ENCODE measurements at places on chromosomes 11 and 22.
A peak's percentile ranks its signal among the peaks of the same experiment; 100 is the strongest.

GRCh38 chr11:66337103-66337899, 1.1 kb upstream of the RIN1 start:
- DNase-seq = no peak

DNA sequence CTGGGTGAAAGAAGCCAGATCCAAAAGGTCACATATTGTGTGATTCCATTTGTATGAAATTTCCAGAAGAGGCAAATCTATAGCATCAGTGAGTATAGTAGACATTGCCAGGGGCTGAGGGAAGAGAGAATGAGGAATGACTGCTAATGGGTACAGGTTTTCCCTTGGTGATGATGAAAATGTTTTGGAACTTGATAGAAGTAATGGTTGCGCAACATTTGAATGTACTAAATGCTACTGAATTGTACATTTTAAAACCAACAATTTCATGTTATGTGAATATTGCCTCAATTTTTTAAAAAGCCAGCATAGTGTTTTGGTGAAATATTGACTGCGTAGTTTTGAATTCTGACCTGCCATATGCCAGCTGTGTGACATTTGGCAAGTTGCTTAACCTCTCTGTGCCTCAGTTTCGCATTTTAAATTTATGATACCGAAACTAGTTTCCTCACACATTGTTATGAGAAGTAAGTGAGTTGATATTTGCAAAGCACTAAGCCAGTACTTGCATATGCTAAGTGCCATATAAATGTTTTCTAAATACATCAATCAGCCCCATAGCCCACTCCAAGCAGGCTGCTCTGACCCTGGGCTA, 75.4 kb upstream of the TMEM45B start:
- DNase-seq = no peak

- DNase-seq = no peak
Observed at GRCh38 chr11:22685111-22685510, 18.7 kb downstream of the GAS2 start.

DNA sequence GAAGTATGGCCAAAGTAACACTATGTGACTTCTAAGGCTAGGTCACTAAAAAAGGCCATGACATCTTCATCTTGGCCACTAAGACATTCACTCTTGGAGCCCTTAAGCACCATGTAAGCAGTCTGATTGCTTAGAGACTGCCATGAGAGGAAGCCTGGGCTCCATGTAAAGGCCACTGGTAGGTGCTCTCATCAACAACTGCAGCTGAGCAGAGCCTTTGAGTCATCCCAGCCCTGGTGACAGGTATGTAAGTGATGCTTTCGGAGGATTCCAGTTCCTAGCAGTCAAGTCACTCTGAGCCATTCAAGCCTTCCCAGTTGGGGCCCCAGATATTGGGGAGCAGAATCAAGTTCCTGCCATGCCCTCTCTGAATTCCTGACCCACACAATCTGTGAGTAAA, 26.2 kb downstream of the GAB2 start:
- DNase-seq = no peak

GRCh38 chr22:22745225-22746060, 101.0 kb downstream of the GGTLC2 start:
- no peak for DNase-seq

DNA sequence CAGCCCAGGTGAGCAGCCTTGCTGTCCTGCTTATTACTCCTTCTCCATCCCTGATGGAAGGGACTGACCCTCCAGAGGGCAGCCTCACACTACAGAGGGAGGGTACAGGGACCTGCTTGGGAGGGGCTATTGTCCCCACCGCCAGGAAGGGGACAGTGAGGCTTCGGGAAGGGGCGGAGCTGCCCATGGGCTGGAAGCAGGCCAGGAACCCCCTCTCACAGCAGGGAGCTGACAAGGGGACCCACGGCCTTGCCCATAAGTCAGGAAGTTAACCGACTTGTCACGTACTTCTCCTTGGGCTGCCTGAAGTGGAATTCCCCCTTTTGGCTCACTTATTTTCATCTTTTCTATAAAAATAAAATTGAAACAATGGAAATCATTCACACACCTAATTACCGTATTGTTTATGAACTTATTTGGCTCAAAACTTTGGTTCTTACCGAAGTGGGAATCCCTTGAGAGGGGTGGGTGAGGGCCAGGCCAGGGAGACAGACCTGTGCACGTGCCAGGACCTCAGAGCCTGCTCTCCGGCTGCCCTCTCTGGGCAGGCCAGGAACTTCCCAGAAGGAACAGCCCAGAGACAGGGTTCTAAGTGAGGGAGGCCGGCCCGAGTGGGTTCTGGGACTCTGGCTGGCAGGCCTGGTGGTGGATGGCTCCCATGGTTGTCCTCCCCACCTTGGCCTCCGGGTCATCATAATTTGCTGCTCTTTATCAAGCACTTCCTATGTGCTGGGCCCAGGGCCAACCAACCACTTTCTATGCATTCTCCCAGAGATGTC, 5.8 kb downstream of the MGAT3 start:
- DNase-seq = no peak

GRCh38 chr11:87190071-87190470, 152.3 kb downstream of the TMEM135 start:
- no peak for DNase-seq

DNA sequence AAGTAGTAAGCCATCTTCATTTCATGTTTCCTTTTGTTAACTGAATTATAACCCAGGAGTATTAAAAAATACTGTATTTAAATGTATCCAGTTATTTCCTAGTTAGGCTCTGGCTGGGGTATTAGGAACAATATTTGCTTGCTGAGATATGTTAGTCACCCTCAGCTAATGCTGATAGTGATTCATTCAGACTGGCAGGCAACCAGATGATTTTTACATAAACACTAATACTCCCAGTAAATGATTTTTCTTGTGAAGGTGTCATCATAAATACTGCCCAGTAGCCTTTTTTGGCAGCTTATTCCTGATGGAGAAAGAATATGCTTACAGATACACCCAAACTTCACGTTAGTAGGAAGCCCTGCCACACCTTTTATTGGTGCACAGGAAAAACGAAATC, 8.1 kb downstream of the YWHAH start:
- DNase-seq = peak; percentile 74

DNA sequence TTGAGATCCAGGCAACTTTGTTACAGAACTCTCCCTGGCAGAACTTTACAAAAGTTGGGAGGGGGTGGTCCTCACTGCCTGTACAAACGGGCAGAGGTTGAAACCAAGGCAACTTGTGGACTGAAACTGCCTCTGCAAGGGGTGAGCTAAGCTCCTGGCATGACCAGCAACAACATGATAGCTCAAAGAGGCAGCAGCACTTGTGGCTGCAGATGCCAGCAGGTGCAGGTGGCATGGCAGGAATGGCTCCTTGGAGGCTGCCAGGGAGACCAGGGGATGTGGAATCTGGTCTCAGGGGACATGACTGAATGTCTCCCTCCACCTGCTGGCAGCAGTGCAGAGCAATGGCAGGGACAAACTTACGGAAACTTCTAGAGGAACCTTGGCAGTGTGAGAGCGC, 38.8 kb upstream of the PHF21A start:
- no peak for DNase-seq

DNA sequence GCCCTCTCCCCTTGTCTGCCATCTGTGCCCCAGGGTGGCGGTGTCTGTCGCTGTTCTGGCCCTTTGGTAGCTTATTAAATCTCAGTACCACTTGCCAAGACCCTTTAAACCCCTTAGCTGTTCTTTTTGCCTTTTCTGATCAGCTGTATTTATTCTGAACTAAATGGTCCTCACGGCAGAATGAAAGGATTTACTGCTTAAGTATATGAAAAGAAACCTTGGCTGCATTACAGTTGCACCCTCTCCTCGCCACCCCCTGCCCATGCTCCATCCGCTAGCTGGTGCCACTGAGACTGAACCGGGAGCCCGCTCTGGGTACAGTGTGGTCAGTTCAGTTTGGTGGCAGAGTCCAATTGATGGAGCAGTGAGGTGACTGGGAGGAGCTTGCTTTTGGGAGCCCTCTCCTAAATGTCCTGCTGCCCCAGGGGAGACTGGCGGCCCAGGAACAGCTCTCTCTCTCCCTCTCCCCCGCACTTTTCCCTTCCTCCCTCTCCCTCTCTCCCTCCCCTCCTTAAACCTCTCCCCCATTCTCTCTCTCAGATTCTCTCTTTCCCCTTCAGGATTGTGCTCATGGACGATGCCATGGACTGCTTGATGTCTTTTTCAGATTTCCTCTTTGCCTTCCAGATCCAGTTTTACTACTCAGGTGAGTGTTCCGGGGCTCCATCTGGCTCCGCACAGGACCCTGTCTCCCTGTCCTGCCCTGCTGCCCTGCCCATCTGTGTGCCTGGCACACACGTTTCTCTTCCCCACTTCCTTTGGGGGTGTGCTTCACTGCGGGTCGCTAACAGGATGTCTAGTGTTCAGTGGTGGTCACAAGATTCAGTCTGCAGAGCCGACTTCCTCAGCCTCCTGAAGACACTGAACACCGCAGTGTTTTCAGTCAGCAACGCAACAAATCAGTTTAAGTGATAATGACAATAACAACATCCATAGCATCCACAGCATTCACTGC, 21.8 kb downstream of the ARFGAP2 start:
- DNase-seq = no peak

GRCh38 chr22:20083157-20083890, 3.3 kb downstream of the DGCR8 start:
- no peak for DNase-seq

GRCh38 chr11:47280099-47280498, 10.2 kb downstream of the MADD start:
- DNase-seq = no peak

Data from RKO (cell line).